ENCODE measurements at places on chromosomes 12 and 14.

- DNase-seq: no peak
These were observed 1.7 kb upstream of the TMPO start for GRCh38 chr12:98513379-98514322.

DNA sequence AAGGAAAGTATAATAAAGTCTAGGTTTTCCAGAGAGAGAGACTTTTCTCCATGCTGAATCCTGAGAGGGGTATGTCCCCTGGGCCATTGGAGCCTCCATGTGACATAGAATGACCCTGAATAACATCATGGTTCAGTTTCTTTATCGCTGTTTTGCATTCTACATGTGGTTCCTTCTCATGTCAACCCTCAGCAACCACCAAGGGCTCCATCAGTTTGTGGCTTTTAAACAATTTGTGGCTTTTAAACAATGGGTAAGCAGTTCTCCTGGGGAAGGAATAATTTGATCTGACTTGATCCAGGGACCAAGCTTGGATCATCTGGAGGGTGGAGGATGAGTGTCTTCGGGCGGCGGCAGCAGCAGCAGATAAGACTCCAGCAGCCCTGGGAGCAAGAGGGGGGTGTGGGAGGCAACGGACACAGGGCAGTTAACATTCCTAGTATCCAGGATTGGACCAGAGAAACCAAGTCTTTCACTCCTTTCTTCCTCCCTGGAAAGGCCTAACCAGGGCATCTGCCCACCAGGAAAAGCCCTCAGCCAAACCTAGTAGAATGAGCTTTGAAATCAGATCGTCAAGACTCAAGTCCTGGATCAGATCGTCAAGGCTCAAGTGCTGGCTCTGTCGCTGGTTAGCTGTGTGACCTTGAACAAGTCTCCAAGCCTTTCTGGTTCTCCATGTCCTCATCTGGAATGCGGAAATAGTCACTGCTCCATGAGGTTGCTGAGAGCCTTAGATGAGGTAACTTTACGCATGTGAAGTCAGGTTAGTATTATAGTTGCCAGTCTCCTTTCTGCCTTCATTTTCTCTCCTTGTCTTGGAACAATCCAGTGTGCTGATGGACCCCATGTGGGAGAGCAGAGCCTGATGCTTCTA lies 27.8 kb upstream of the FAM222A start:
- peak; percentile 22 for DNase-seq

DNA sequence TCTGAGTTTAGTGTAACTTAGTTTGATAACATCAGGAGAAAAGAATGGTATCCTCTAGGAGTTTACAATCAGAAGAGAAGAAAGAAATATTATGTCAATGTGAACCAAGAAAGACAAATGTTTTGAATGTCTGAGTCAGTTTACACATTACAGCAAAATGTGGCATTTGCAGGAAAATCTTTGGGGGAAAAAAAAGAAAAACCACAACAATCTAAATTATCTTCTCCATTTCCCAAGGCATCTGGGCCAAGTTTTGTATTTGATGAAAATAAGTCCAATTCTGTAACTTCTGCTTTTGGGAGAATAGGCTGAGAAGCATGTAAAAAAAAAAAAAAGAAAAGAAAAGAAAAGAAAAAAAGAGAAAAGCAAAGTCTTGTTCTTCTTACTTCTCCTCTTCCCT lies 58.8 kb upstream of the FLRT2 start:
- DNase-seq: no peak

- no peak for DNase-seq
These were observed 26.7 kb upstream of the UBC start for GRCh38 chr12:124941170-124941527.

GRCh38 chr12:130357241-130357640 lies 19.6 kb downstream of the PIWIL1 start:
- no peak for DNase-seq

GRCh38 chr14:83419420-83419819 lies 1885.8 kb upstream of the SEL1L start:
- no peak for DNase-seq

DNA sequence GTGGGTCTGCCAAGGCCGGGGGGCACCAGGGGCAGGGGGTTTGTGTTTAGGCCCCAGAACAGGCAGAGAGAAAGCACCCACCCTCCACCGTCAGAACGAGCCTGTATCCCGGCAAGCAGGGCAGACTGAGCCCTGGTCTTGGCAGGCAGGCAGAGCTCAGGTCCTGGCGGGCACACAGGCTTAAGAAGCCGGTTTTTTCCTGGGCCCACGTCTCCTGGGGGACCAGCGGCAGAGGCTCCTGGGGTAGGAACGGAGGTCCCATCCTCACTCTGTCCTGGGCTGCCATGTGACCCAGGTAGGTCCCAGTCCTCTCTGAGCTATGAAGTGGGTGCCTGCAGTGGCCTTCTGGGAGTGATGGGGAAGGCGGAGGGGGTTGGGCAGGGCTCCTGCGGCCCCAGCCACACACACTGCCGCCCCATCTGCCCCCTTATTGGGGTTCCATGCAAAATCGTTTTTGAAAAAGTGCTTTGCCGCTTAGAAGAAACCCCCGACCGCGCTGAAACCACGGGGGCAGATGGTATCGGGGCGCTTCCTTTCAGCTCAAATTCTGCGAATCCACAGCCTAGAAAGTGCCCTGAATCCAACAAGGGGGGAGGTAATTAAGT lies 24.2 kb downstream of the SH2B3 start:
- no peak for DNase-seq

DNA sequence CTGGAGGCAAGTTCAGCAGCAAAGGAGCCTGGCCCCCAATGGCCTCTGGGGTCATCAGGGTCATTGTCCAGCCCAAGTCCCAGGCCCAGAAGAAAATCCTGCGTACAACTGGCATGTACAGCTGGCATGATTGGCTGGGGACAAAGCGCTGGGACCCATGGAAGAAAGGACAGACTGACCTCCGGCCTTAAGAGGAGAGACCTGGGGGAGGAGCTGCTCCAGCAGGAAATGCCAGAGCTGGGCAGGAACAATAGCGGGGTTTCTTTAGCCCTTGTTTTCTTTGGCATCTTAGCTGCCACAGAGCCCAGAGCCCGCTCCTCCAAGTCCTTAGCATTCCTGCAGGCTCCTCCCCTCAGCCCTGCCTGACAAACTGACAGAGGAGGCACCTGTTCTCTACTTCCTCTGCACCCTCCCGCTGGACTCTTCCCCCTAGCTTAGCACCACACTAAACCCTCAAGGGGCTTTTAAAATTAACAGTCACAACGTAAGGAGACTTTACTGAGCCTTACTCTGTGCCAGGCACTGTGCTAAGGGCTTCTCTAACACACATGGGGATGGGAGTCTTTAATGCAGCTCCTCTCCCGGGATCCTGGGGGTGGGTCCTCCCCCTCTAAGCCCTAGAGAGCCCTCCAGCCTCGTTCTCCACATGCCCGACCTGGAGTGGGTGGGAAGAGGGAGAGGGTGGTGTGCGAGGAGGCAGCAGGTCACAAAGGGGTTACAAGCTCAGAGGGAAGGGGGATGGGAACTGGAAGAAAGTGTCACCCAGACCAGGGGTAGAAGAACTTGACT lies 1.8 kb upstream of the AQP5 start:
- peak; percentile 48 for DNase-seq

- no peak for DNase-seq
These were observed 235 bp downstream of the RAB2B start for GRCh38 chr14:21476523-21476924.

GRCh38 chr14:41498959-41499358 lies 107.7 kb upstream of the LRFN5 start:
- peak; percentile 8 for DNase-seq

DNA sequence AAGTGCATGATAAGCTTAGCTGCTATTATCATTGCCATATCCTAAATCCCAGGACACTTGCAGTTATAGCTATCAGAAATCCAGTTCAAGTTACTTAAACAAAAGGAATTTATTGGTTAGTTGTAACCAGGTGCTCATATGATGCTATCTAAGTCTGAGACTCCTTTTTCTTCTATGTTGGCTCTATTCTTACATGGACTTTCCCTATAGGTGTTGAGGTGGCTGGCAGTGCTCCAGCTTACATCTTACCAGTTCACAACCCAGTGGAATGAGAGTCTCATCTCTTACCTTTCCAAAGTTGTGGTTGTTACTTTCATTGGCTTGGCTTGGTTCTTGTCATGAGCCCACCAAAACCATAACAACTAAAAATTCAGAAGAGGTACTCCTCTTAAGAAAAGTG lies 94.6 kb downstream of the DACT1 start:
- no peak for DNase-seq

- DNase-seq: no peak
These were observed 80.0 kb downstream of the EP400 start for GRCh38 chr12:132029503-132030300.

DNA sequence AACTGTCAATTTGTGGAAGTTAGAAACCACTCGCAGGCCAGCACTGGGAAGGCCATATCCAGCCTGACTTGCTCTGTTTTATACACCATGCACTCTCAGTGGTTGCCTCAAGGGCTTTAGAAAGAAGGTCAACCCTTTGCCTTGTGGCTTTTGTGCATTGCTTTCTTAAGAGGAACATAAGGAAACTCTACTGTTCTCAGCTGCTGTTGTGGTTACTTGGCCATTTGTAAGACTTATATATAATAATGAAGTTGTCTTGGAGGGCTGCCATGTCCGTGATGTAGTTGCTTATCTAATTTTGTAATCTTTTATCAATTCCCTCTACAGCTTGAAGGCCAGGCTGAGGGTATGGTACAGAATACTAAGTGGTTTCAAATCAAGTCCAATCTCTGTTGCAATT lies 637.8 kb downstream of the DIO2 start:
- no peak for DNase-seq

DNA sequence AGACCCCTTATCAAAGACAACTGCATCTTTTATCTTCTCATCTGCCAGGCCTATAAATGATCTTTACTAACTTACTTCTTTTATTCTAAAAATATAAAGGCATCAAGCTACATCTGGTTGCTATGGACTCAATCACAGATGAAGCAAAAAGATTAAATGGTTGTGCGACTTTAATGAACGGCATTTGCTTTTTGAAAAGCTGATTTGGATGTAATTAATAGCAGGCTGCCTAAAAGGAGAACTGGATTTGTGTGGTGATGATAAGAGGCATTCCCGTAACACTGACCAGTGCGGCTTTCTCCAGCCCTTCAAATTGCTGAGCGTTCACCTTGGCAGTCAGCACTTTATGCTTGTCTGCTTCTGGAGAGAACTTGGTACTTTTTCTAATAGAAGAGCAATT lies 103.8 kb downstream of the ARMH4 start:
- DNase-seq: peak; percentile 64

GRCh38 chr14:83607682-83608081 lies 1922.3 kb upstream of the FLRT2 start:
- DNase-seq: no peak

GRCh38 chr14:96574171-96574632 lies 72.0 kb downstream of the PAPOLA start:
- no peak for DNase-seq

DNA sequence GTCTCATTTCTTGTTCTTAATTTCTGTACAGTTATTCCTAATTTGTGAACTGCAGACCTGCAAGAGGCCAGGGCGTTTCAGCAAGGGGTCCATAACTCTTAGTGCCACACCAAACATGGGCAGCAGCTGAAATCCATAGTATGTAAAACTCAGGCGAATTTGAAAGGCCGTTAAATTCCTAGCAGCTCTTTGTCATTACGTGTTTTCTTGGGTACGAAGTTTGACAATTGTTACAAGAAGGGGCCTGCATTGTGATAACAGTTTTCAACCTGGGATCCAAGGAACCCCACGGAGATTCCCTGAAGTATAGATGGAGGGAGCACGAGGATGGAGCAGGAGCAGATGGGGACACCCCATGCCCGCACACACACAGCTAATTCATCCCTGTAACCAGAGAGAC lies 288.0 kb downstream of the ZFP36L1 start:
- no peak for DNase-seq

- DNase-seq: peak; percentile 78
These were observed 54.7 kb downstream of the FGD4 start for GRCh38 chr12:32454075-32454474.

DNA sequence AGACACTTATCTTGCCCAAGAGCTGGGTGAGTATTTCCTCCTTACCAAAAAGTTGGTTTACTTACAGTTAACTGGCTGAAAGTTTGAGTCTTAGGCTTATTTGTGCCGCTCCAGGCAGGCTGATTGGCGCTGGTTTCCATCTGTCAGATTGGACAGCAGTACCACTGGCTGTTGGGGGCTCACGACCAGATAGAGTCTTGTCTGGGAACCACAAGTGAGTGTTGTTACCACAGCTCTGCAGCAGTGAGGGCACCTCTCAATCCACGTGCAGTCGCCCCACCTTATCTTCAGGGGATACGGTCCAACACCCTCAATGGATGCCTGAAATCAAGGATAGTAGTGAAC lies 58.9 kb downstream of the DDX51 start:
- peak; percentile 8 for DNase-seq

GRCh38 chr12:29253906-29254625 lies 105.0 kb downstream of the FAR2 start:
- no peak for DNase-seq

DNA sequence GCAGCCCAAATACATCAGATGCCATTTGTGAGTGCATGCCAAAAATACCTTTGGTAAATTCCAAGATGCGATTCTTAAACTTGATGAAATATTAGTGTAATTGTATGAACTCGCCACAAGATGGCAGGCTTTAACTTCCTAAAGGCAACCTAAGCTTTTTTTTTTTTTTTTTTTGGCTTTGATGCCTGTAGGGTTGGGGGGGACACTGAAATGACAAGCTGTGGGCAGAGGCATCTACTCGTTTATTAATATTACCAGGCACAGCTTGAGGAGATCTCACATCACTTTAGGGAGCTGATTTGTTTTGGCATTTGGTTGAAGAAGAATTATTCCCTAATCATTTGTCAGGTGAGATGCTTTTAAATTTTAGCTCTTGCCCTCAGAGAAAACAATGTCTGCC lies 126.7 kb upstream of the CCDC196 start:
- peak; percentile 56 for DNase-seq

DNA sequence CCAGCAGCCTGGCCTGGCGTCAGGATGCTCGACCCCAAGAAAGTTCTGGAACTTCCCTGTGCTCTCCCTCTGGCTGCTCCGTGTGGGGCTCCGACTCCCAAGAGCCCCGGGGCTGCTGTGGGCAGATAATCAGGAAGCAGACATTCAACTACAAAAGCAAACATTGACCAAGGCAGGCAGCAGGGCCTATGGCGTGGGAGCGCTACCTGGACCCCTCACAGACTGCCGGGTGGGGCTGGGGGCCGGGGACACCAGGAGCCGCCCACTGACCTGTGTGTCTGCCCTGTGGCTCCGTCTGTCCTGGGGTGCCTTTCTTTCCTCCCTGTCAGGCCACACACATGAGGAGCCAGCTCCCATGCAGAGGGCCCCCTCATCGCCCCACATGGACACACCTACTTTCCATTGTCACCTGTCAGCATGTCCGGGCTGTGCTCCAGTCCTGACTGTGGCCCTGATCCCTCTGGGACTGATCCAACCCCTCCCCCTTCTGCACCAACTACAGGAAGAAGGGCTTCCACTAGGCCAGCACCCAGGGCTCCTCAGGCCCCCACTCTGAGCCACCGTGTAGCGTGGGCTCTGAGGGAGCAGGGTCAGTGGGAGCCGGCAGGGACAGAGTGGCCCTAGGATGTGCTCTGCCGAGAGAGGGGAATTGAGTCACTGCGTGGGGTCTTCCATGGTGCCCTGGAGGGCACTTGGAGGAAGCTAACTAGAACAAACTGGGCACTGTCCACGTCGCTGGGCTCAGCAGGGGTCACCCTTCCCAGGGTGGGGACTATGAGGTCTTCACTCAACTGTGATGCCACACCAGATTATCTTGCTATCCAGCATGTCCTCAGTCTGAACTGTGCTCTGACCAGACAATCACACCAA lies 215.4 kb upstream of the C14orf180 start:
- DNase-seq: no peak

Data from umbilical cord (tissue), 2 donors.